Kidney tubule cell (primary cell): ENCODE measurements at places on chromosomes 6 and 20.
A peak's percentile ranks its signal among the peaks of the same experiment; 100 is the strongest.

GRCh38 chr6:33277663-33278391, 904 bp downstream of the B3GALT4 start:
- DNase-seq = no peak

GRCh38 chr6:118736440-118736839, 85.0 kb upstream of the CEP85L start:
- no peak for DNase-seq

DNA sequence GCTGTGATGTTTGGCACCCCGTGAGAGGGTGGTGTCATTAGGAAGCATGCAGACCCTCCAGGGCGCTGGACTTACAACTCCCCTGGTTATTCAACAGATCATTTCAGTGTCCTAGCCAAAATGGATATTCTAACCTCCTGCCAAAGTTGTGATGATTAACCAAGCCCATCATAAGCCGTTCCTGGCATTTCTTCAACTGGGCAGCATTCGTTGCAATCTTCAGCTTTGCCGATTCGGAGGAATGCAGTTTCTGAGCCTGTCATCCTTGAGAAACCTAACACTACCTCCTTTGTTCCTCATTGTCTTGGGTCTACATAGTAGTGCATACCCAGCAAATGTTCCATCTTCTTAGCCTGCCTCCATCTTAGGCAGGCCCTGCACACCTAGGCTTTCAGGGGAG, 79.2 kb upstream of the MAP3K4 start:
- DNase-seq = peak; percentile 74

GRCh38 chr6:160418370-160418769, 70.2 kb downstream of the SLC22A3 start:
- DNase-seq = no peak

GRCh38 chr6:75419416-75419815, 74.2 kb downstream of the FILIP1 start:
- DNase-seq = no peak

- DNase-seq = no peak
These were observed 40.9 kb downstream of the EYA2 start for GRCh38 chr20:46935394-46936017.

- peak; percentile 66 for DNase-seq
These were observed 153.6 kb upstream of the UST start for GRCh38 chr6:148593130-148593812.

GRCh38 chr6:4413073-4413472, 277.7 kb upstream of the ECI2 start:
- no peak for DNase-seq

GRCh38 chr6:158686791-158687381, 37.0 kb downstream of the SYTL3 start:
- DNase-seq = no peak

- no peak for DNase-seq
These were observed 27.2 kb downstream of the PNPLA1 start for GRCh38 chr6:36297051-36297450.

- no peak for DNase-seq
These were observed 88.9 kb upstream of the OGFRL1 start for GRCh38 chr6:71199736-71200135.

DNA sequence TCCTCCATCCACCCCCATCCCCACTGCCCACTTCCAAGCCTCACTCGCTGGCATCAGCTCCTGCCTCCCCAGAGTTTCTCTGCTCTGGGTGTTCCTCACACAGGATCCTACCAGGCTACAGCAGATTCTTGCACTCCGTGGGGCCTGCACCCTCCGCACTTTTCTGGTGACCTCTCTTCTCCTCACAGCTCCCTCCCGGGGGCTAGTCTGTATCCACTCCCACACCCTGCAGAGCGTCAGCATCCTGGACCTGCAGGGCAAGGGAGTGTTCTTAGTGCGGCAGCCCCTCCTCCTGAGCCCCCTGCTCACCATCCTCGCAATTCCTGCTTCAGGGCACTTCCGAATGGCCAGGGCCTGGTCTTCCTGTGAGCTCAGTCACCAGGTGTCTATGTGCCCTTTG, 224.2 kb downstream of the DLL1 start:
- no peak for DNase-seq

DNA sequence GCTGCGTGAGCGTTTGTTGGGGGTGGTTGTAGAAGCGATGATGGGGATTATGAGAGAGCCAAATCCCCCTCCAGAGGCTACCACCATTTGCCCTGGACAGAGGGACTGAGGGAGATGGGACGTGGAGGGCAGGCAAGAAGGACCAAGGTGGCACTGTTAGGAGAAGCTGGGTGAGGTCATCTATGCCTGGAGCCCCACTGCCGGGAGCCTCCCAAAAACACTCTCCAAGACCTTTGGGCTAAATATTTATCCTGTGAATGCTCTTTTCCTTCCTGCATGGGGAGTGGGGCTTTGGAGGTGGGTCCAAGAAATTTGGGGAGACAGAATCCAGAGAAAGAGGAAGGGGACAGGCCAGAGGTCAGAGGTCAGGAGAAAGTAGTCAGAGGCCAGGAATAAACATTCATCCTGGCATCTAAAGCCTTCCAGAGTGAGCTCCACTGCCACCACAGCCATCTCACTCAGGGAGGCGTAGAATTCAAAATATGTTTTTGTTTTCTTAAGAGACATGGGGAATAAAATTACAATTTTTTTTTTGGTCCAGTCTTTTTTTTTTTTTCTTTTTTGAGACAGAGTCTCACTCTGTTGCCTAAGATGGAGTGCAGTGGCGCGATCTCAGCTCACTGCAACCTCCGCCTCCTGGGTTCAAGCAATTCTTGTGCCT, 17.8 kb upstream of the PTGIS start:
- DNase-seq = no peak

GRCh38 chr6:158799051-158799792, 19.9 kb downstream of the EZR start:
- peak; percentile 84 for DNase-seq
